Osteoblast (primary cell): ENCODE measurements at places on chromosomes 5 and 9. TPM values are rescaled to one million over a fixed set of nuclear protein-coding genes. Genes with fewer than 3 reads are reported as not detected.

Gene GFRA3
- not detected in 2 replicates for total RNA-seq

DNA sequence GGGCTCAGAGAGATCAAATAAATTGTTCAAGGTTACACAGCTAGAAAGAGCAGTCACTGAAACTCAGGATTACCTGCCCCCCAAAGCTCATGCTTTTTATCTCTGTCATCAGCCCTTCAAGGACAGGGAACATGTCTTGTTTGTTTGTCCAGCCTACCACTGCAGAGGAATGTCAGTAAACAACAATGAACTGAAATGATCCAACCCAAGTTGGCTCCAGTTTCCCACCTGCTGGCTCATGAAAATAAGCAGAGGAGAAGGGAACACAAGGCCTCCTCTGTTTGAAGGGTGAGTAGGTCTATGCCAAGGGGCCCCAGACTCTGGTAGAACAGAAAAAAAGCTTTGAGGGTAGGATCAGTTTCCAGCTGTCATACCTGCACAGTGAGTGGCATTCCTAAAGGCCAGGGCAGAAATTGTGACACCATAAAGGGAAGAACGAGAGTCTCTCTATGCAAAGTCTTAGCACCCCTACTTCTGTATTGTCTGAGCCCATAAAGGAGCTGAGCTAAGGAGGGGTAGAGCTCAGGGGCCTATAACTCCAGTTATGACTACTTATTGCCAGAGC is 115.2 kb downstream of the TRIM36 start:
- no peaks in the 10 kb centered on the region for H3K36me3 ChIP-seq
- H3K27me3 ChIP-seq = no peaks in the 10 kb centered on the region
- no peaks in the 10 kb centered on the region for H3K4me1 ChIP-seq
- DNase-seq = no peak
- no peak overlapping the region for H3K27ac ChIP-seq

- no peaks in the 10 kb centered on the region for H3K27me3 ChIP-seq
- H3K27ac ChIP-seq = no peak overlapping the region
- DNase-seq = no peak
- no peaks in the 10 kb centered on the region for H3K36me3 ChIP-seq
- H3K4me3 ChIP-seq = no peak overlapping the region
These were observed 45.3 kb downstream of the PAM start for GRCh38 chr5:102800427-102800826.

DNA sequence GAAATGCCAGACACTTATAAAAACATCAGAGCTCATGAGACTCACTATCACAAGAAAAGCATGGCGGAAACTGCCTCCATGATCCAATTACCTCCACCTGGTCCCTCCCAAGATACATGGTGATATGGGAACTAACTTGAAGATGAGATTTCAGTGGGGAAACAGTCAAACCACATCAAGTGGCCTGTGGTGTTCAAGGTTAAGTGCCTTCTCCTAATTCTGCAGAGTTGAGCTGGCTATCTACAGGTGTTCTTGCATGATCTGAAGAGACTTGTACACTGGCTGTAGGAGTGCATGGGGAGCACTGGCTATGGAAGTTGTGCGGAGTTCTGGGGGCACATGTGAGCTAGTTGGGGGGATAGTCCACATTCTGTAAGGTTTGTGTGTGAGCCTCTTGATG is 34.0 kb upstream of the CKS2 start:
- peaks cover 8% of the 10 kb centered on the region for H3K4me1 ChIP-seq
- no peaks in the 10 kb centered on the region for H3K36me3 ChIP-seq
- no peak for DNase-seq
- no peaks in the 10 kb centered on the region for H3K27me3 ChIP-seq

DNA sequence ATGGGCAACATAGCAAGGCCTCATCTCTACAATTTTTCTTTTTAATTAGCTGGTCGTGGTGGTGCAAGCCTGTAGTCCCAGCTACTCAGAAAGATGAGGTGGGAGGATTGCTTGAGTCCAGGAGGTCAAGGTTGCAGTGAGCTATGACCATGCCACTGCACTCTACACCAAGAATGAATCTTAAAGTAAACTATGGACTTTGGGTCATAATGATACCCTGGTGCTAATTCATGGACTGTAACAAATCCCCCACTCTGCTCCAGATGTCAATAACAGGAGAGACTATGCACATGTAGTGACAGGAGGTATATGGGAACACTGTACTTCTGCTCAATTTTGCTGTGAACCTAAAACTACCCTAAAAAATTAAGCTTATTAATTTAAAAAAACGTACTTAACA is 155.4 kb downstream of the CEMIP2 start:
- no peak for DNase-seq
- H3K27ac ChIP-seq = no peak overlapping the region
- H3K4me3 ChIP-seq = no peak overlapping the region
- H3K36me3 ChIP-seq = no peaks in the 10 kb centered on the region
- H3K27me3 ChIP-seq = no peaks in the 10 kb centered on the region
- H3K4me1 ChIP-seq = peaks cover 8% of the 10 kb centered on the region

Gene LCN10
- not detected in 2 replicates for total RNA-seq

- no peak for DNase-seq
- H3K4me1 ChIP-seq = no peaks in the 10 kb centered on the region
- H3K27ac ChIP-seq = no peak overlapping the region
- no peak overlapping the region for H3K4me3 ChIP-seq
These were observed 11.1 kb upstream of the CEP72 start for GRCh38 chr5:600886-601541.

Gene CATSPER3
- 0.29 and 0.36 TPM in 2 replicates for total RNA-seq

- H3K4me3 ChIP-seq = no peak overlapping the region
- peaks cover 15% of the 10 kb centered on the region for H3K4me1 ChIP-seq
- H3K36me3 ChIP-seq = no peaks in the 10 kb centered on the region
- peaks cover 11% of the 10 kb centered on the region for H3K27me3 ChIP-seq
- no peak for DNase-seq
These were observed 245.4 kb upstream of the TUT7 start for GRCh38 chr9:86599561-86599960.

Gene SPINK13
- not detected in 2 replicates for total RNA-seq
